ENCODE measurements at places on chromosomes 3 and 15. TPM values are rescaled to one million over a fixed set of nuclear protein-coding genes. Genes with fewer than 3 reads are reported as not detected.

LTF gene
- total RNA-seq, result not detected

STRA6 gene
- 83.6 TPM for total RNA-seq

- DNase-seq, result no peak
Measured at GRCh38 chr3:196689941-196690660, 21.9 kb downstream of the CEP19 start.

SCN11A gene
- not detected for total RNA-seq

- no peak for DNase-seq
Measured at GRCh38 chr3:197782230-197782629, 8.8 kb upstream of the LRCH3 start.

DNA sequence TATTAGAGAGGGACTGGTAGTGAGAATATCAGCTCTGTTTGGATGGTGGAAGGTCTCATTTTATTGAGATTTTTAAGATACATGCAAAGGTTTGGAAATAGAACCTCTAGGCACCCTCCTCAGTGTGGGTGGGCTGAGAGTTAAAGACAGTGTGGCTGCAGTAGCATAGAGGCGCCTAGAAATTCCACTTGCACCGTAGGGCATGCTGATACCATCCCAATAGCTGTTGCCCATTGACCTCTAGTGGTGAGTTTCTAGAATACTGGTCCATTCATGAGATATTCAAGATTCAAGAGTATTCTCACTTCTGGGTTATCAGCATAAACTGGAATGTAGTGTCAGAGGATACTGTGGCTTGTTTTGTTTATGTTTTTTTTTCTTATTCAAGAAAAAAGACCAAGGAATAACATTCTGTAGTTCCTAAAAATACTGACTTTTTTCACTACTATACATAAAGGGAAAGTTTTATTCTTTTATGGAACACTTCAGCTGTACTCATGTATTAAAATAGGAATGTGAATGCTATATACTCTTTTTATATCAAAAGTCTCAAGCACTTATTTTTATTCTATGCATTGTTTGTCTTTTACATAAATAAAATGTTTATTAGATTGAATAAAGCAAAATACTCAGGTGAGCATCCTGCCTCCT lies 87.2 kb downstream of the TGFBR2 start:
- peak; percentile 35 for DNase-seq

MKRN2OS gene
- total RNA-seq, result 6.2 TPM

DNA sequence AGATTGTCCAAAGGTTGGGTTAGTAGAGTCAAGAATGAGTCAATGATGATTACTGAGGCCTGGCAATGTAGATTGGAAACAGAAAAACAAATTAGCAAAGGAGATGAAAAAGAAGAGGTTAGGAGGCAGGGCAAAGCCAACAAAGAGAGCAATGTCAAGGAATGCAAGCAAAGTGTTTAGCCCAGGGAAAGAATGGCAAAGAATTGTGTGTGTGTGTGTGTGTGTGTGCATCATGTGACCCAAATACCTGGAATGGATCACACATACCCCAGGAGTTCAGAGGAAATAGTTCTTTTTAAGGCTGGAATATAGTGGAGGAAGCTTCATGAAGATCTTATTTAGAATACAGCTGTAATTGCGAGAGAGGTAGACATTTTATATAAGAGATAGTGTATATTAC lies 831.7 kb upstream of the ARPP21 start:
- no peak for DNase-seq

GRCh38 chr3:142963516-142964448 lies at the start of gene PAQR9:
Gene PAQR9 (minus strand): TSS chr3:142963674. CDS start chr3:142963336, 338 bp downstream.
- no peak for DNase-seq

DNA sequence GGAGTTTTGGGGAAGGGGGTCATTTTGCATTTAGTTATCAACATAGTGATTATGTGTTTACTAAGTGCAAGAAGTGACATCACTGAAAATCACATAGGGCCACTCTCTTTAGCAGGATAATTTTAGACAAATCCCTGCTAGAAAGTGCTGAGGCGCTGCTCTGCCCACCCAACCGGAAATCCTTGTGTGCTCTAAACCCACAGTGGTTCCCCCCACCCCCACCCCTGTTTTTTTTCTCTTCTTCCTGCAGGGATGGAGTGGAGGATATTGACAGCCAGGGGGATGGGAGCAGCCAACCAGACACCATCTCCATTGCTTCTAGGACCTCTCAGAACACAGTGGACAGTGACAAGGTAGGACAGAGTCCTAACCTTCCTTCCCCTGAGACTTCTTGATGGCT lies 234.2 kb upstream of the UMPS start:
- DNase-seq, result no peak

GOLIM4 gene
- total RNA-seq, result 10.9 TPM

DNA sequence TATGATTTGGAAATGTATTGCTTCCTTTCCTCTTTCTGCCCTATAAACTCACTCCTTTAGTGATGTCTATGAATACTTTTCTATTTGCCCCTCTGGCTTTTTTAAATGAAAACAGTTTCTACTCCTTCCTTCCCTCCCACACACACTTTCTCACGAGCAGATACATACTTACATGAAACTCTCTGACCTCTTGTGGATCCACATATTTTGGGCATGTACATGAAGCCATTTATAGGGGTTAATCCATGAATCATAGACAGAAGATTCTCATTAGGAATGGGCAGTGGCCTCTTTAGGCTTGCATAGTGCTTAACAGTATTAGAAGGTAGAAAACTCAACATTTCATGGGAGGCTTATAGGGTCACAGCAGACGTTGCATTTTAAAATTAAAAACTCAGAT lies 24.8 kb downstream of the ANAPC13 start:
- DNase-seq, result no peak

HMCES gene
- 60.9 TPM for total RNA-seq

SLC35G2 gene
- total RNA-seq, result 5.0 TPM

UBAP1L gene
- total RNA-seq, result 3.1 TPM

OSBPL10 gene
- total RNA-seq, result 56.9 TPM

DNA sequence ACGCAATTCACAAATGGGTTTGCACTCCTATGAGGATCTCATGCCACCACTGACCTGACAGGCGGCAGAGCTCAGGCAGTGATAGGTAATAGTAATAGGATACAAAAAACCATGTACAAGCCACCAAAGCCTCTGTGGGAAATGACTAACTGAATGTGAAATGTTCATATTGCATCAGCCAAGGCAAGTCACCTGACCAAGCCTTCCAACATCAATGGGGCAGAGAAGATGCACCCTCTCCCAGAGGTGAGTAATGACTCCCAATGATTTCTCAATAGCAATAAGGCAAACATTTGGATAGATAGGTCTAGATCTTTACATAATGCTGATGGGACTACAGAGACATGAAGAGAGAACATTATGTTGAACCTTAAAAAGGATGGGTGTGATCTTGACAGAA lies 14.9 kb downstream of the CNTN3 start:
- DNase-seq, result no peak

DNA sequence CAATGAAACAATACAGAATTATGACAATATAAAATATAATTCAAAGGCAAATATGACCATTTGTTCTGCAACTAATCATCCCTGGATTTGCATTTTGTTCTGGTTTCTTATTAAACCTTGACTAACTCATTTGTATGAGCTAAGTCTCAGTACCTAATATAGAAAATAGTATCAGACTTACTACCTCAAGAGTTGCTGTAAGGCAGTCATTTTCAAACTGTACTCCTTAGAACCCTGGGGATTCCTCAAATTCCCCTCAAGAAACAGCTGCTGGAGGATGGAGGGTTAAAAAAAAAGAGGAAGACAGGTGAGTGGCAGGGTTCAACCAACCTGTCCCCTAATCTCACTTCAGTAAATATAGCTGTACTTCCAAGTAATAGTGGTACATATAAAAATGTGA lies 11.1 kb downstream of the ZBTB11 start:
- DNase-seq, result no peak

DNA sequence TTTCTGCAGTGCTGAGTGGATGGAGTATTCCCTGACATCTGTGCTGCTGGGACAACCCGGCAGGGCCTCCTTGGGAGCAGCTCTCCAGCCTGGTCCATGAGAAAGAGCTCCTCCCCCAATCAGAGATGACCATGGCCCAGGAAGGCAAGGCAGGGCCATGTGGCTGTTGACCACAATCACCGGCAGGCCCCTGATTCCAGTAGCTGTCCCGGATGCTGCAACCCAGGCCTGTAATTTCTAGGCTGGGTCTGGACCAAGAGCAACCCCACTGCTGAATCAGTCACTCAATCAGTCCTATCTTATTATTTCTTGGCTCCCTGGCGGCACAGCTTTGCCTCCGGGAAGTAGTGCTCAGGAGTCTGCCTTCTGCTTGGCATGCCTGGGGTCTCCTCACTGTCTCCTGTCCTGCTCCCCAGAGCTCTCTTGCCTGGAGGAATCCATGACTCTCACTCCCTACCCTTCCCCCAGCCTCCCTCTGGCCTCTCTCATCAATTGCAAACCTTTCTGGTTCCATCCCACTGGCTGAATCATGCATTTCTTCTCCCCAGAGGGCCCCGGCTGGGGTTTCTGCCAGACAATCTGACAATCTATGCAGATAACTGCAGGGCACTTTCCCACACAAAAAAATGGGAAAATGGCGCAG lies 32.6 kb upstream of the ITGA11 start:
- no peak for DNase-seq

SPATA12 gene
- total RNA-seq, result 0.57 TPM

KNG1 gene
- not detected for total RNA-seq

GRCh38 chr3:107208100-107208499 lies 169.1 kb upstream of the CCDC54 start:
- peak; percentile 52 for DNase-seq

DNA sequence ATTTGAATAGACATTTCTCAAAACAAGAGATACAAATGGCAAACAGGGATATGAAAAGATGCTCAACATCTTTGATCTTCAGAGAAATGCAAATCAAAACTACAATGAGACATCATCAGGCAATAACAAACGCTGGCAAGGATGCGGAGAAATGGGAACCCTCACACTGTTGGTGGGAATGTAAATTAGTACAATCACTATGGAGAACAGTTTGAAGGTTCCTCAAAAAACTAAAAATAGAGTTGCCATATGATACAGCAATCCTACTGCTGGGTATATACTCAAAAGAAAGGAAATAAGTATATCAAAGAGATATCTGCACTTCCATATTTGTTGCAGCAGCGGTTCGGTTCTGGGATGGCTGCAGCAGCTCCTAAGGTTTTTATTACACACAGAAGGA lies 16.8 kb upstream of the LARS2 start:
- DNase-seq, result no peak

ISLR2 gene
- 0.15 TPM for total RNA-seq

DNA sequence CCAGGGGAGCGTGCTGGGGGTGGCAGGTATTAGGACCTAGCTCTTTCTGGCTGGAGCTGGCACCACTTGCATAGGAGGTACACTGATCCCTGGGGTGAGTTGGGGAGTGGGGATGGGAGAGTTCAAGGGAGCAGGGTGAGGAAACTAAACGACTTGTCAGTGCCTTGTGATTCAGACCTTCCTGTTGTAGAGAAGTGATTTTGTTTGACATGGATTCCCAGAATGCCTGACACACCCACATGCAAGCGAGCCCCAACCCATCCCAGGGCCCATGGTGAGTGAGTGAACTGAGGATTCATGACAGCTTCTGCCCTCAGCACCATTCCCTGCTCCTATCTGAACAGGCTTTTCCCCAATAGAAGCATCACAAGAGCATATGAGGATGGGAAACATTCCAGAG lies 15.6 kb upstream of the UBE2Q2 start:
- no peak for DNase-seq

DNA sequence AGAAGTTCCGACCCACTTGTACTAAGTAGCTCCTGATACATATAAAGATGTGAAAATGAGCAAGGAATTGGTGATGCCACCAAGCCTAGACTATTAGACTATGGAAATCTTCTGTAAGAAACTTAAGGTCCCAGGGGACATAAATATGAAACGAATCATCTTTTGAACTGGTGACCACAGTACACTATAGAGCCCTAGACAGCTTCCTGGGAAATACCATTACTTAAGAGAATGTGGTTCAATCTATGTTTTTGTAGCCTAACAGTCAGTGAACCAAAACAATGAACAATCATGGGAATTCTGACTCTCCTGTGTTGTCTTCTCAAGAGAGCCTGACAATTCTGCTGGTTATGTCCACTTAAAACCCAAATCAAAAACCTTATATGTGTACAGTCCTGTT lies 191.6 kb downstream of the GREM1 start:
- DNase-seq, result no peak

SERINC4 gene
- 0.46 TPM for total RNA-seq

NANOGP8 gene
- not detected for total RNA-seq

GRCh38 chr3:128145279-128145678 lies 8.0 kb upstream of the EEFSEC start:
- DNase-seq, result no peak

- no peak for DNase-seq
Measured at GRCh38 chr3:48410205-48411040, 19.5 kb downstream of the PLXNB1 start.

GRCh38 chr3:136350132-136350531 lies 100.0 kb downstream of the PCCB start:
- DNase-seq, result peak; percentile 77

DNA sequence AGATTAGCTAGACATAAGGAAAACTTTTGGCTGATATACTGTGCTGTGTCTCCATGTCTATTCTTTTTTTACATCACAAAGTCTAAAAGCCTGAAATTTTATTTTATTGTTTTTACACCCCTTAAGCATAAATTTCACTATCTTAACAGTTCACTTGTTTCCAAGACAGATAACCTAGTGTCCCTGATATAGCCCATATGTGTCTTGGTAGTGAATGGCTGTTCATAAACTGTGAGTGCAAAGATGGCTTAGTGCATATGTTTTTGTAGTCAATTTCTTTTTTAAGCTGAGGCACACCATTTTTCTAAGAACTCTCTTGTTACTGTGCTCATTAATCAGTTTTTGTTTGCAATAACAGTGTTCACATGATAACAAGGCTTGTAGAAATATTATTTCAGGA lies 381.1 kb downstream of the OXSM start:
- DNase-seq, result no peak

RPL35A gene
- 1,880 TPM for total RNA-seq

ATP13A5 gene
- total RNA-seq, result not detected

DNA sequence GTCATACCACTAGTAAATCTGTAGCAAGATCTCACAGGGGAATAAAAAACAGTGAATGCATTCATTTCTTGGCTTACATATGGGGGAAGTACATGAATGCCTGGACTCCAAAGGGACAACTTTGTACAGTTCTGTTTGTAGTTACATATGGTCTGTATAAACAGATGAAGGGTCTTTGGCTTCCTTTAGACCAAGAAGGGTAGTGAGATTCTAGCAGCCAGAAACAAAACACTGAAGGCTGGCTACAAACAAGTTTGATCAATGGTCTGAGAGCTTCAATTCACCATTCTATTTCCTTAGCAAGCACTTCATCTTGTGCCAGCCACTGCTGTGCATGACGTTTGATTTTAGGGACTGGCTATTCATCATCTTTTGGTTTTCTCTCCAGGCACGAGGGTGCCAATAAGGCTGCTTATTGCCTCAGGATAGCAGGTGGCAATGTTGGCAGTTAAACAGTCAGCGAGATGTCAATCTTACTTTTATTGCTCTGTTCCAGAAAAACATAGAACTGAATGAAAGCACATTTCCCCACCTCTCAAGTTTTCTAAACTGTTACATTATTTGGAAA lies 313.7 kb upstream of the COL8A1 start:
- DNase-seq, result no peak

FSIP1 gene
- 0.63 TPM for total RNA-seq

UNC13C gene
- total RNA-seq, result not detected

XIRP1 gene
- not detected for total RNA-seq

PPP1R14D gene
- 0.55 TPM for total RNA-seq

GRCh38 chr3:21520106-21520963 lies 230.7 kb downstream of the ZNF385D start:
- no peak for DNase-seq

RBP2 gene
- total RNA-seq, result not detected

Data from PC-9 (cell line).